ENCODE measurements at places on chromosomes 5 and 9.

GRCh38 chr9:135743546-135744332 is 41.8 kb downstream of the KCNT1 start:
- no peak overlapping the region for H3K4me3 ChIP-seq
- peaks cover 2% of the 10 kb centered on the region for H3K4me1 ChIP-seq
- H3K27ac ChIP-seq = no peak overlapping the region
- DNase-seq = no peak
- no peaks in the 10 kb centered on the region for H3K36me3 ChIP-seq

DNA sequence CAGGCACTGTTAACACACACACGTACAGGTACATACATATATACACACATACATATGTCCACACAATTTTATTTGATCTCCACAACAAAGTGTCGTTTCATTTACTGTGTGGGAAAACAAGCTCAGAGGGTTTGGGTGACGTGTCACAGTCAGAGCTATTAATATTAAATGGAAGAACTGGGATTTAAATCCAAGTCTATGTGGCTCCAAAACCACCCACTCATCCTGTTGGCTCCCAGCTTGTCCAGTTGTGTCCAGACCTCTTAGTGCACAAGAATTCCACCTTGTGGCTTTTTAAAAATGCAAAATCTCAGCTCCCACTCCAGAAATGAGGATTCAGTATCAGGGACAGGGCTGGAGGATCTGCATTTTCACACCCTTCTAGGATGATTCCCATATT is 52.3 kb upstream of the PTPDC1 start:
- no peak overlapping the region for H3K27ac ChIP-seq
- H3K36me3 ChIP-seq = no peaks in the 10 kb centered on the region

GRCh38 chr9:13974891-13975290 is 339.1 kb downstream of the NFIB start:
- H3K36me3 ChIP-seq = no peaks in the 10 kb centered on the region
- peak overlapping the region; percentile 51 for H3K27ac ChIP-seq
- no peaks in the 10 kb centered on the region for H3K27me3 ChIP-seq
- peaks cover 4% of the 10 kb centered on the region for H3K4me1 ChIP-seq

GRCh38 chr5:67164856-67165525 is 31.6 kb downstream of the CD180 start:
- no peaks in the 10 kb centered on the region for H3K27me3 ChIP-seq
- no peaks in the 10 kb centered on the region for H3K4me1 ChIP-seq
- H3K4me3 ChIP-seq = no peak overlapping the region
- peaks cover 45% of the 10 kb centered on the region for H3K36me3 ChIP-seq

DNA sequence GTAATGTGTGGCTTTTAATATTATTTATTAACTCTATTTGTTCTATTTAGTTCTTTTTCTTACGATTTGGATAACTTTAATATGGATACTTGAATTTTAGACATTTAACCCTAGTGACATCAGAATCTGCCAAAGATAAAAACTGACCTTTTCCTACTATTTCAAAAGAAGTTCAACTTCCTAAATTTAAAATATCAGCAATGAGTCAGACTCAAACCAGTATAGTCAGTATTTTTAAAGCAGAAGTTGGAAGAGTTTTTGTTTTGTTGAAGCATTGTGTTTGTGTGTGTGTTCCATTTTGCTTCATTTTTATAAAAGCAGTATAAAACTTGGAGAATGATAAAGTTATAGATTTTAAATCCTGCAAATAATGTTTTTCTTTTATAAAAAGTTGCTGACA is 251.8 kb upstream of the RASA1 start:
- no peak for DNase-seq
- no peak overlapping the region for H3K4me3 ChIP-seq
- H3K27ac ChIP-seq = no peak overlapping the region
- H3K4me1 ChIP-seq = peaks cover 3% of the 10 kb centered on the region
- no peaks in the 10 kb centered on the region for H3K36me3 ChIP-seq

DNA sequence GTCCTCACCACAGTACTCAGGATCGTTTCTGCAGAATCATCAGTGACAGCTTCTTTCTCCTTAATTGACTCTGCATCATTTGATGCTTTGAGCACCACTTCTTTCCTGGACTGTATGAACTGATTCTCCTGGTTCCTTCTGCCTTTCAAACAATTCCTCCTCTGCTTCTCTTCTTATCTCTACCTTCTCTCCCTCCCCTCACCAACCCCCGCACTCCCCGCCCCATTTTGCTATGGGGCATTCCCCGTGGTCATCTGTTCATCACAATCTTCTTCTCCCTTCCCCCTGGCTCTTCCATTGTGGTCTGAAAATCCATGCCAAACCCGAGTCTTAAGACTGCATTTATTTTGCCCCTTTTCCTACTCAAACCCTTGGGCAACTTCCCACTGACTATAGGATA is 57.9 kb downstream of the FAM78A start:
- no peaks in the 10 kb centered on the region for H3K27me3 ChIP-seq
- peaks cover 11% of the 10 kb centered on the region for H3K36me3 ChIP-seq
- DNase-seq = no peak

DNA sequence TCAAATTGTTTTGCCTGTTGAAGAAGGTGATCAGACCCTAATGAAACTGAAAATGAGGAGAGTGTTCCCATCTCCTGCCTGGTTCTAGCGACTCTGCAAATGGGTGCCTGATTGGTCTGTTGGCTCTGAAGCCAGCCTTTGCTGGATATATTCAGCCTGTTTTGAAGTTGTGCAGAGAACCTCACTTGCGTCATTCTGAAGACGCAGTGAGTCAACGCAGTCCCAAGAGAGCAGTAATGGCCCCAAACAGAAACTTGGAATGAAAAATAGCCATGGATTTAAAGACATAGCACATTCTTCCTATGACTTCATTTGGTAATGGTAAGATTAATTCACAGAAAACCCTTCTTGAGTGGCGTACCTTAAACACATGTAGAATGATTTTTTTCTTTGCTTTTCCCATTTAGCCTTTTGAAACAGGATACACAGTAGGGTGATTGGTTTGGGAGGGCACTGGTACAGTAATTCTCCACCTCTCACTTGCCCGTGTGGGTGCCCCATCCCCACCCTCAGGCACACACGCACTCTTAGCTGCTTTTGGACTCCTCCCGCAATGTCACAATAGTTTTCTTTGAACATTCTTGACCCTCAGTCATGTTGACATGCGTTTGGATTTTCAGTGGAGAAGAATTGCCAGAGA is 54.1 kb upstream of the ABL1 start:
- H3K36me3 ChIP-seq = no peaks in the 10 kb centered on the region
- H3K27ac ChIP-seq = peak overlapping the region; percentile 22
- H3K27me3 ChIP-seq = no peaks in the 10 kb centered on the region
- H3K4me3 ChIP-seq = peak overlapping the region; percentile 75
- DNase-seq = peak; percentile 99

DNA sequence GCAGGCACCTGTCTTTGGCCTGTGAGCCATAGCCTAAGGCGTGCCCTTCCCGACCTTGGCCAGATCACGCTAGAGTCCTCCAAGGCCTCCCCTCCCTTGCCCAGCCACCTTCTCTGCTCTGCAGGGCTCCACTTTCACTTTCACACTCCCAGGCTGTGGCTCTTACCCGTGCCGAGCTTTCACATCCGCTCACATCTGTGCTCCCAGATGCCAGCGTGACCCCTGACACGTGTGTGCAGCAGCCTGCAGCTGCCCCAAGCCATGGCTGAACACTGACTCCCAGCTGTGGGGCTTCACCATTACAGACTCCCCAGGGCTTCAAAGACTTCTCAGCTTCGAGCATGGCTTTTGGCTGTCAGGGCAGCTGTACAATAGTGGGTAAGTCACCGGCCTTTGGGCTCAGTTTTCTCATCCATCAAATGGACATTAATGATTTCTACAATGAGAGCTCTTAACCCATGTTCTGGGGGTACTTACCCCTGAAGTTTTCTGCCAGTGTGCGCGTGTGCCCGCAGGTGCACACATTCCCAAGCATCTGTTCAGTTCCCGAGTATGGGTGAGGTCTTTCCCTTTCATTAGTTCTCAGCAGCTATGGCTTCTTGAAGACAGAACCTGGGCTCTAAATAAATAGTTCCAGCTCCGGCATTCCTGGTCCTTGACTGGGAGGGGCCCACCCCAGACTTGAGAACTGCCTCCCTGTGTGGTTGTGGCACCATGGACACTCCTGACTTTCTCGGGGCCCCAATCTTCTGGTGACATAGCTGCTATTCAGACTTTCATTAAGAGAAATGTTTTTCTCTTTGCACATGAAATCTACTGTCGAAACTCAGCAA is 118.6 kb downstream of the RGS3 start:
- H3K27me3 ChIP-seq = no peaks in the 10 kb centered on the region
- peak; percentile 85 for DNase-seq
